ENCODE measurements at places on chromosomes 3 and 15.

DNA sequence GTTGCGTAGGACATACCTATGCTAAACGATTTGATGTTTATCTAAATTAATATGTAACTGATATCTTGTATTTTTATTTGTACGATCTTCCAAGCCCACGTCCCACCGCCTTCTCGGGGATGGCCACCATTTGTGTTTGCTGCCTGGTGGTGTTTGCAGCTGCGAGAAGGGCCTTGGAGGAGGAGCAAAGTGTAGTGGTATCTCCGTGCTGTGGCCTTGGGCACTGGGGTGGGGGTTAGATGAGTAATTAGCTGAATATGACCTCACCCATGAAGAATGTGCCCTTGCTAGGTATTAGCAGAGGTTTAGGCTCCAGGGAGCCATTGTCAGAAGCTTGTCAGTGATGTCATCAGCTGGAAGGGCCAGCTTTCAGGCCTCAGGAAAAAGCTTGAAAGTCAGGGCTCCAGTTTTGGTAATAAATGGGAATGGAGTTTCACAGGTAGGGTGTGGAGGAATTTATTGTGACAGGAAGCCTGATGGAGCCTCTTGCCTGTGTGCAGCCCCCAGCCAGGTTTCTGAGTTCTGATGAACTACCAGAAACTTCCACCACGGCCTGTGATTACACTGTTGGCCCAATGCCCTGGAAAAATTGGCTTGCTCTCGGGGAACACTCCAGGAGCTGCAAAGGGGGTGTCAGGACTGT is 41.0 kb downstream of the FLNB start:
- peak overlapping the region; percentile 72 for H3K27ac ChIP-seq
- no peaks in the 10 kb centered on the region for H3K27me3 ChIP-seq
- no peak overlapping the region for H3K4me3 ChIP-seq
- no peaks in the 10 kb centered on the region for H3K36me3 ChIP-seq
- no peak for DNase-seq

DNA sequence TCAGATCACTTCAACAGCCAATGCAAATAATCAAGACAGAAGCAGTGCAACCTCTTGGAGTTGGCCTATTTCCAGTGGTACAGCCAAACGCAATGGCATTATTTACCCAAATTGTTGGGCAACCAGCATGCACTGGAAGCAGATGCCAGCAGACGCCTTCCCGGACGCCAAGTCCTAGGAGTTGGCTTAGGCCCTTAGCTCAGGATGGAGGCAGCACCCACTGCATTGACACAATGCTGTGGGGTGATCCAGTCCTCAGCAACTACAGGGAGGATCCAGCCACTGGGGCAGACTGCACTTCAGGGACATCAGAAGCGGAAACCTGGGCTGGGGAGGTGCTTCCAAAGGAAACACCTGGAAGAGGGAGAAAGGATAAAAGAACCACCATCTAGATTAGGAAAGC is 290.4 kb downstream of the FAM43A start:
- no peaks in the 10 kb centered on the region for H3K27me3 ChIP-seq
- no peak overlapping the region for H3K27ac ChIP-seq
- peaks cover 5% of the 10 kb centered on the region for H3K4me1 ChIP-seq
- H3K4me3 ChIP-seq, result no peak overlapping the region
- no peak for DNase-seq

DNA sequence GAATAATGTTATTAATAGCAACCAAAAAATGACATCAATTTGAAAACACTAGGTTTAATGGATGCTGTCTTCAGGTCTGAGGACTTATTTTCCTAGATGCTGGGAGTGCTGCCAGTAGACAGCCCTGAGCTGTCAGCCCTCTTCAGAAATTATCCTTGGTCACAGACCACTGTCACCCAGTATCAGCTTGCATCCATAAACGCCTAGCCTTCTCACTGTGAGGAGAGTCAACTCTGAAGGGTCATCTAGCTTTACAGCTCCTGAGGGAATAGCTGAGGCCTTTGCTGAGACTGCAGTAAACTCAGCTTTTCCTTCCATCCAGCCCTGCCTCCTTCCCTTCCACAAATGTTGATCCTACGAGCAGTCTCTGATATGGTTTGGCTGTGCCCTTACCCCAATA is 19.4 kb upstream of the MNS1 start:
- no peaks in the 10 kb centered on the region for H3K36me3 ChIP-seq
- H3K27me3 ChIP-seq, result no peaks in the 10 kb centered on the region
- no peak overlapping the region for H3K27ac ChIP-seq
- H3K4me3 ChIP-seq, result no peak overlapping the region

DNA sequence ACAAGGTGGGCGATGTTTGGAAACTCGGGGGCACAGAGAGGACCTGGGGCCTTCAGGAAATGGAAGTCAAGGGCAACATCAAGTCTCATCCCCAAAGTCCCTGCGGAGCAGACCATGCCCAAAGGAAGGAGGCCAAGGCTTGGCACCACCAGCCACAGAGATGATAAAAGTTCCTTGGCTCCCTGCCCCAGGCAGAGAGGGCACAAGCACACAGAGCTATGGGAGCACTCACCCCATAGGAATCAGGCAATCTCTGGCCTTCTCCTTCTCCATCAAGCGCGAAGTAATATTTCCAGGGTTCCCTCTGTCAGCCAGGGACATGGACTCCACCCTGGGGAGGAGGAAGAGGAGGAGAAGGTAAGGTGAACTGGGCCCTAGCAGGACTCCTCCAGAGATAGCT is 7.9 kb downstream of the ACAA1 start:
- H3K27ac ChIP-seq, result no peak overlapping the region
- H3K27me3 ChIP-seq, result no peaks in the 10 kb centered on the region
- peaks cover 95% of the 10 kb centered on the region for H3K36me3 ChIP-seq
- no peaks in the 10 kb centered on the region for H3K4me1 ChIP-seq
- H3K4me3 ChIP-seq, result no peak overlapping the region

GRCh38 chr3:57952208-57952631 is 56.0 kb upstream of the FLNB start:
- no peak for DNase-seq
- no peaks in the 10 kb centered on the region for H3K27me3 ChIP-seq
- no peak overlapping the region for H3K4me3 ChIP-seq
- H3K4me1 ChIP-seq, result peaks cover 29% of the 10 kb centered on the region
- no peaks in the 10 kb centered on the region for H3K36me3 ChIP-seq
- peak overlapping the region; percentile 82 for H3K27ac ChIP-seq

DNA sequence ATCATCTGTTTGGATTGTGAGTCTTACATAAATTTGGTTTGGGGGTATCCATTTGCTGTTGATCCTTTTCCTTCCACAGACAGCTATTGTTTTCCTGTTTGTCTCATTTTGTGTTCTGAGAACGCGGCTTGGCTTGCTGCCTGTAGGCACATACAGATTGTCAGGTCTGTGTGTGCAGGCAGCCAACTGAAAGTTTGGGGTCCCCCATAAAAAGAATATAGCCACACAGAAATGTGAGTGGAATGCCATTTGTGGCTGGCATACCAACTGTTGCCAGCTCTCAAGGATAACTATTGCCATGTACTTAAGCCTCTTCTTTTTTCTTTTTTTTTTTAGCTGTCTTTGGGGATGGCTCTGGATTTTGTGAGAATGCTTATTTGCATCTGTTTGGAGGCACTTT is 1308.0 kb downstream of the ROBO1 start:
- no peaks in the 10 kb centered on the region for H3K27me3 ChIP-seq
- no peaks in the 10 kb centered on the region for H3K4me1 ChIP-seq
- H3K27ac ChIP-seq, result no peak overlapping the region
- H3K4me3 ChIP-seq, result no peak overlapping the region
- no peak for DNase-seq
- no peaks in the 10 kb centered on the region for H3K36me3 ChIP-seq

DNA sequence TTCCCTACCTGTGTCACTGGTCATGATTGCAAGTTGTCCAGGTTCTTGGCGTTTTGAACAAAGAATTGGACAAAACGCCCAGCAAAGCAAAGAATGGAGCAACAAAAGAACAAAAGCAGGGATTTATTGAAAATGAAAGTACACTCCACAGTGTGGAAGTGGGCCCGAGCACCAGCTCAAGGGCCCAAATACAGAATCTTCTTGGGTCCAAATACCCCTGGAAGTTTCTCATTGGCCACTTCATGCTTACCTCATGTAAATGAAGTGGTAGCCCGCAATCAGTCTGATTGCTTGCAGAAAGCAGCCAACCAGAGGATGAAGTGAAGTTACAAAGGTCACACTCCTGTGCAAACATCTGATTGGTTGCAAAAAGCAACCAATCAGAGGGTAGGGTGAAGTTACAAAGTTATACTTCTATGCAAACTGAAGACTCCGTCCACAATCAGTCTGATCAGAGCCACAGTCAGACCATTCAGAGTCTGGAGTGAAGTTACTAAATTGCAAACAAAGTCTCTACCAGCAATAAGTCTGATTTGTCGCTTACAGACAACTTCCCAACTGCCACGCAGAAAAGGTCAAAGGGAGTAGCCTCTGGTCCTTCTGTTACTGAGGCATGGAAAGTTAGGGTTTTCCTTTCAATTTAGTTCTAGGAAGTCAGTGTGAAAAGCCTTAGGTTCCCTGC is 8.3 kb upstream of the TM4SF1 start:
- H3K4me3 ChIP-seq, result no peak overlapping the region
- peak overlapping the region; percentile 67 for H3K27ac ChIP-seq
- no peaks in the 10 kb centered on the region for H3K27me3 ChIP-seq
- H3K4me1 ChIP-seq, result peaks cover 4% of the 10 kb centered on the region

- DNase-seq, result no peak
- H3K4me1 ChIP-seq, result peaks cover 56% of the 10 kb centered on the region
- no peaks in the 10 kb centered on the region for H3K36me3 ChIP-seq
- H3K27ac ChIP-seq, result peak overlapping the region; percentile 26
Observed at GRCh38 chr15:98730860-98731711, 82.7 kb downstream of the IGF1R start.

DNA sequence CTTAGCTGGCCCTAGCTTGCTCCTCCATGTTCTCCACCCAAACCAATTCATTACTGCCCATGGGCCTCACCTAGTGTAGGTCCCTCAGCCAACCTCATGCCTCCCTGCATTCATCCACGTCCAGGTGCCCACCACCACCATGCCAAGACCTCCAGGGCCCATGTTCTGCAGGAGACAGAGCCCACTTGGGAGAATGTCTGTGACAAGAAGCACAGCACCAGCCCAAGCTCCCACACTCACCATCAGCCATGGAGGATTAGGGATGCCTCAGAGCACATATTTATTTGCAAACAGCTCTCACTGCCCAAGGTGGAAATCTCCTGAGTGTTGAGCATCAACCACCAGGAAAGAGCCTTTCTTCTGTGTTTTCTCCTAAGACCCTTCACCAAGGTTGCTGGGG is 43.4 kb upstream of the ACAN start:
- H3K4me1 ChIP-seq, result no peaks in the 10 kb centered on the region
- no peaks in the 10 kb centered on the region for H3K36me3 ChIP-seq
- no peak overlapping the region for H3K4me3 ChIP-seq
- no peak for DNase-seq
